GM12878 (cell line): ENCODE measurements at places on chromosomes 2 and 18.

DNA sequence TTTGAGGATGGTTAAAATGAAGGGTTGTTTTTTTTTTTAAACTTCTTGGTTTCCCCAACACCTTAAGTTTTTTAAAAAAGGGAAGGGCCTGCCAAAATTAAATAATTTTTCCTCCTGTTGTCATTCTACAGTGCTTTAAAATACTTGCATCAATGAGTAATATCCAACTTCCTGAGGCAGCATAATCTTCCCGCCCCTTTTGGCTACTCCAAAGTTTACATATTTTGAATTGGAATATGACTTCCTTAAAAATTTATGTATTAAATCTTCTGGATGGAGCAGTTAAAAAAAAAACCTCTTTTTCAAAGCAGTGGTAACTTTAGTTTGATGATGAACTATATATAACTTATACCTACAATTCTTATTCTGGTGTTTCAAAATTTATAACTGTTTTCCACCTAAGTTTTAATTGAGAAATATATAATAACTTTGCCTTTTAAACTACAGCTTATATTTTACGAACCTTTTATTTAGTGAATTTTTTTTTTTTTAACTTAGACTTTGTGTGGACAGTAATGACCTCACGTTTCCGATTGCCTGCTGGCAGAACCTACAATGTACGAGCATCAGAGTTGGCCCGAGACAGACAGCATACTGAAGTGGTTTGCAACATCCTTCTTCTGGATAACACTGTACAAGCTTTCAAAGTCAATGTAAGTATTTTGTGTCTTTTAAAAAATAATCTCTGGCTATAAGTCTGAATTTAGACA, 49.8 kb downstream of the PTPN4 start:
- no peak for DNase-seq

- no peak for DNase-seq
Measured at GRCh38 chr18:24398540-24398939, 916 bp upstream of the OSBPL1A start.

- DNase-seq: no peak
Measured at GRCh38 chr2:196073521-196073920, 4.9 kb upstream of the DNAH7 start.

- DNase-seq: no peak
Measured at GRCh38 chr2:152099367-152100050, 665 bp upstream of the CACNB4 start.

GRCh38 chr2:238226698-238227586, 12.9 kb downstream of the HES6 start:
- no peak for DNase-seq

DNA sequence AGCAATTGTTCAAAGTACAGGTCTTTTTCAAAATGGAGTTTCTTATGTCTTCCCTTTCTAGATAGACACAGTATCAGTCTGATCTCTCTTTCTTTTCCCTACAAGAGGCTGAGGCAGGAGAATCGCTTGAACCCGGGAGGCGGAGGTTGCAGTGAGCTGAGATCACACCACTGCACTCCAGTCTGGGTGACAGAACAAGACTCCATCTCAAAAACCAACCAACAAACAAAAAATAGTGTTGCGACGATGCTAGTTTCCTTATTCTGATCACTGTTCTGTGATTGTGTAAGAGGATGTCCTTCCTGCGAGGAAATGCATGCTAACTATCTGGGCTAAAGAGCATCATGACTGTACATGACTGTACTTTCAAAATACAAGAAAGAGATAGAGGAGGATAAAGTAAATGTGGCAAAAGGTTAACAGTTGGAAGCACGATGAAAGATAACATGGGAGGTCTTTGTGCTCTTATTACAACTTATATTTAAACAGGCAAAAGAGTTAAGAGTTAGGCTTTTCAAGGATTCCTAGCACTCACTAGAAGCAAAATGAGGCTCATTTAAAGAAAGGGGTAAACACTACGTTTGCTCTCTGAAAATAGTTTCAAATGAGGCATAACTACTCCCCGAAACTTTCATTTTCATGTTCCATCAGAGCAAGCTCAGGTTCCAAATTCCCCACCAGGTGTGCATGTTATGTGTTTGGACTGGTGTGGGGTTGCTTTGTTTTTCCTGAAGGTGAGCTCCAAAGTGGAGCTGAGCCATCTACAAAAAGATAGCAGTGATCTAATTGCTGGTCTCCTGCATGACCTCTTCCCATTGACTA, 23.8 kb downstream of the SOWAHC start:
- DNase-seq: peak; percentile 60

DNA sequence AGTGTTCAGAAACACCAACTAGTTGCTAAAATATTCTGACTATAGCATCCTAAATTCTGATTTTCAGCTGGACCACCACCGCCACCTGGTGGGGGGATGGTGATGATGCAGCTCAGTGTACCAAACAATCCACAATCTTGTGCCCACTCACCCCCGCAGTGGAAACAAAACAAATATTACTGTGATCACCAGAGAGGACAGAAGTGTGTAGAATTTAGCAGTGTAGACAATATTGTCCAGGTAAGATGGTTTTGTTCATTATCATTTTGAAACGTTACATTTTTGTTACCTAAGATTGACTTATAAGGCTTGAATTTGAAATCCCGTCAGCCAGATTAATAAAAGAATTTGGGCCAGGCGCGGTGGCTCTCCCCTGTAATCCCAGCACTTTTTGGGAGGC, 31.7 kb upstream of the UBXN4 start:
- DNase-seq: no peak

DNA sequence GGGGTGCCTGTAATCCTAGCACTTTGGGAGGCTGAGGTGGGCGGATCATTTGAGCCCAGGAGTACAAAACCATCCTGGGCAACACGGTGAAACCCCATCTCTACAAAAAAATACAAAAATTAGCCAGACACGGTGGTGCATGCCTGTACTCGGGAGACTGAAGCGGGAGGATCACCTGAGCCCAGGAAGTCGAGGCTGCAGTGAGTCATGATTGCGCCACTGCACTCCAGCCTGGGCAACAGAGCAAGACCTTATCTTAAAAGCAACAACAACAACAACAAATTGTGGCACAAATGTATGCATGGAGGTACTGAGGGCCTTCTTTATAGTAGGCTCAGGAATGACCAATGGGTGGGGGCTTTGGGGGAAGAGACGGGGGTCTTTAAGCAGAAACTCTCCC, 38.5 kb downstream of the HPCAL1 start:
- DNase-seq: no peak

- DNase-seq: no peak
Measured at GRCh38 chr2:17058772-17059402, 393.3 kb upstream of the CYRIA start.

- DNase-seq: no peak
Measured at GRCh38 chr2:86744152-86744551, 24.1 kb downstream of the RMND5A start.

DNA sequence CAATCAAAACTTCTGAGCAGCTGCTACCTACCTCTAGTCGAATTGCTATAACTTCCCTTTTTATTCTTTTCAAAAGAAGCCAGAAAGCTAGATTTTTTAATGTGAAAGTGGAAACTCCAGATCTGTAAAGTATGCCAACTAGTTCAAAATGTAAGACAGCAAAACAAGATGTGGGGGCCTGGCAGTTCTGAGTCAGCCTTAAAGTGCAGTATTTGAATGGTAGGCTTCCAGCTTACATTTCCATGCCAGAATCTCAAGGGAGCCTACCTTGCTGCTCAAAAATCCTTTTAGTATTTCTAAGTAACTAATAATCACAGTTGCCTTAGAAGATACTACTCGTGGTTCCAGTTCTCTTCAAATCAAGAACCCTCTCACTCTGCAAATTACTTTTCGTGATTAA, 1288.7 kb downstream of the LRP1B start:
- no peak for DNase-seq

DNA sequence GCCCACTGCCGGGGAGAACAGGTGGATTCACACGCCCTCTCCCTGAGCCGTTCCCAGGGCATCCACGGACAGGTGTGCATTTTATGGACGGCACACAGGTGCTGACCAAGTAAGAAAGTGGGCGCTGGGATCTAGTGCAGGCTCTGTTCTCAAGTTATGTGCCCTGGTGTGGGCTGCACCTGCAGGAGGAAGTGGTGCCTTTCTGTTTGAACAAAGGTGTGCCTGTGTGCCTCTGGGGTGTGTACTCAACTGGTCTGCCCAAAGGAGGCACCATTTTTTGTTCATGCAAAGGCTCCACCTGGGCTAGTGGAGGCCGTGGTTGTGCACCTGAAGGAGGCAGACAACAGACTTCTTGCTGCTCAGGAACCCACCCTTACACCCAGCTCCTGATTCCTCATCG, 88.2 kb upstream of the HK2 start:
- DNase-seq: no peak

GRCh38 chr2:29372185-29372584, 257.0 kb downstream of the CLIP4 start:
- DNase-seq: no peak

- no peak for DNase-seq
Measured at GRCh38 chr2:62964671-62965070, 86.0 kb upstream of the OTX1 start.

- no peak for DNase-seq
Measured at GRCh38 chr2:133109772-133110171, 439.8 kb upstream of the LYPD1 start.

DNA sequence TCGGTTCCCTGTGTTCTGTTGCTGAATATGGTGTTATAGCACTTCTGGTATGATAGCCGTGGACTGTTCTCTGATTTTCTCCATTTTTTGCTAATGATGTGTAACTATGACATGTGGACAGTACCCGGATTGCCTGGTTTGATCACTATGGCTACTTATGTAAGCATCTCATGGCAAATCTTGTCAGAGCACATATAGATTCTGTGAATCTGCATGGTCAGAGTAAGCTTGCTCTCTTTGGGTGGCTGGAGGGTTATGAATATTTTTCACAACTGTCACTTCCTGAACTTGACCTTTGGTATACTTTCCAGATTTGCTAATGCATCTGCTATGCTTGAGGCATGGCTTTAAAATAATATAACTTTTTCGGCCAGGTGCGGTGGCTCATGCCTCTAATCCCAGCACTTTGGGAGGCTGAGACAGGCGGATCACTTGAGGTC, 36.8 kb upstream of the ATP8B1 start:
- DNase-seq: no peak

GRCh38 chr18:74803117-74803516, 205.4 kb downstream of the ZNF407 start:
- DNase-seq: no peak
